ENCODE measurements at places on chromosomes 11 and 22.

- no peak for DNase-seq
Measured at GRCh38 chr11:124950601-124951330, 3.2 kb upstream of the CCDC15 start.

- no peak for DNase-seq
Measured at GRCh38 chr11:16167706-16168487, 188.4 kb downstream of the SOX6 start.

- DNase-seq = no peak
Measured at GRCh38 chr22:49392841-49393510, 434.7 kb downstream of the BRD1 start.

GRCh38 chr11:69968396-69969347 lies 109.4 kb upstream of the ANO1 start:
- no peak for DNase-seq

DNA sequence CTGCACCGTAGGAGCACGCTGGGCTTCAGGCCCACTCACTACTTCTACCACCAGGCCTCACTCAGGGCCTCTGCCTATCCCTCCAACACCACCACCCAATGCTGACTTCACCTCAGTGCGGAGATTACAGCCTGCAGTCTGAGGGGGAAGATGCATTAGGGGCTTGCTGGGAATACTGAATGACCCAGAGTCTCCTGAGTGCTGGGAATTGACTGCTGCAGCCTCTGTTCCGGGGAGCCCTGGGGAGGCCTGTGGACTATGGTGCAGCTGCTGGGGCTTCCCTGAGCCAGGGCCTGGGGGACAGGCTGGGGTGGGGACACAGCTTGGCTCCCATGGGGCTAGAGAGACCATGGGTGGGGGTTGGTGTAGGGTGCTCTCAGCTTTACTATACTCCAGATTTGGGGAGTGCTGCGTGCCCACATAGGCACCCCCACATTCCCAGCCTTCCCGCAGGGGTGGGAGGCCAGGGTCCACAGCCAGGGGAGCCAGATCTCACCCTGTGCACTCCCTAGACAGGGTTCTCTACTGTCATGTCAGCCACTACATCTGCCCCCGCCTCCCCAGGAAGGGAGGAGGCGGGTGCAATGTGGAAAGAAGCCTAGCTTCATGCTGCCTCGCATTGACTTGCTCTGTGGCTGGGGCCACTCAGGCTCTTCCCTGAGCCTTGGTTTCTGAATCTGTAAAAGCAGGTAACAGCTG lies 44.4 kb downstream of the GDPD5 start:
- DNase-seq = no peak

DNA sequence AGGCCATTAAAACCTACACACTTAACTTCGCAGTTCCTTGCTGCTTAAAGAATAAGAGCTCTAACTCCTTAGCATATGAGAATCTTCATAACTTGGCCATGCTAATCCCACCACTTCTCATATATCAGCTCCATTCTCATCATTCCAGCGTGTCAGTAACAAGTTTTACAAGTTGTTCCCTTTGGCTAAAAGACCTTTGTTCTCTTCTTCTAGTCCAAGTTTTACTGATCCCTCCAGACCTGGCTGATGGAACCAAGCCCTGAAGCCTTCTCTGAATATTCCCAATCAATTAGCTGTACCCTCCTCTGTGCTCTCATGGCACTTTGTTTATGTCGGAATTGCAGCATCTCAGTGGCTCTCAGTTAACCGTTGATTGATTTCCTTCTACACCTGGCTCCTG lies 35.8 kb downstream of the GAB2 start:
- DNase-seq = no peak

DNA sequence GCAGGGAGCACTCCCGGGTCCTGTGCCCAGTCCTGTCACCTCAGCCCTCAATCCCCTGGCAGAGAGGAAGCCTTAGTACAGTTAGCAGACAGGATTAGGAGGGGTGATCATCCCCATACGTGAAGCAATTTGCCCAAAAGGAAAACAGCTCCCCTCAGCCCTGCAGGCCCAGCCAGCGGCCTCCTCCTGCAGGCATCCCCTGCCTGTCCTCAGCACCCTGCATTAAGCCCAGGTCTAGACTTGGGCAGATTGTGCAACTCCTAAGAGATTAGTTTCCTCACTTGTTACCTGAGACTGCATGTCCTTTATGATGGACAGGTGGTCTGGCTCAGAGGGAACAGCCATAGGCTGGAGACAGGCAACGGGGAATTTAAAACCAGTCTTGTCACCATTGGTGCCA lies 95.5 kb upstream of the TMEM45B start:
- DNase-seq = no peak

DNA sequence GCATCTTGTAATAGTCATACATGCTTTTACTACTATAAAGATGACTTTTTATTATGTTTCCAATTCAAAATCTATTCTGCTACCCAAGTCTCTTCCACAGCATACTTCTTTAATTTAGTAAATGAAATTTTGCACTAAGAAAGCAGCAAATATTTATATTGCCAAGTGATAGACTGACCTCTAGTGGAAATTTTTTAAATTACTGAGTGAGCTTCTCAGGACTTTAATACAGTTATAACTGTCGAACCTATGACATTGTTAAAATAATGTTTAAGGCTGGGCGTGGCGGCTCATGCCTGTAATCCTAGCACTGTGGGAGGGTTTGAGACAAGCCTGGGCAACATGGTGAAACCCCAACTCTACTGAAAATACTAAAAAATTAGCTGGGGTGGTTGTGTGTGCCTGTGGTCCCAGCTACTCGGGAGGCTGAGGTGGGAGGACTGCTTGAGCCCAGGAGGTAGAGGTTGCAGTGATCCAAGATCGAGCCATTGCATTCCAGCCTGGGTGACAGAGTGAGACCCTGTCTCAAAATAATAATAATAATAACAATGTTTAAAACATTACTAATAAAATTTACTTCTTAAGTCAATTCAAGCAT lies 27.3 kb downstream of the STK33 start:
- peak; percentile 11 for DNase-seq

DNA sequence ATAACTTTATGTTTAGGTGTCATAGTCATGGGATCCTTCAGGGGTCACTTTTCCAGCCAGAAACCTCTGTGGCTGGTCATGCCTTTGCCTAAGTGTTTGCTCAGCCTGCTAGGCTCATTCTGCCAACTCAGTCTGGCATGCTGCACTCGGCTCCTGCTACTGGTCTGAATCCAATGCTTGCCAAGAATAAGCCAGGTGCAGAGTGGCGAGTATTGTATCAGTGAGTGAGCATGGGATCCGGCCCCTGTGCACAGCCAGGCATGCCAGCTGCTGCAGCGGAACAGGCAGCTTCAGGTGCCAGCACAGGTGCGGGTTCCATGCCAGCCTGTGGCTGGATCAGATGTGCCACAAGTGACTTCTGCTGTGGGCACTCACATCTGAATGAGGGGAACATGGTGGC lies 1269.3 kb upstream of the CNTN5 start:
- DNase-seq = no peak
